Activated T-cell treated with anti-CD3 and anti-CD28 coated beads for 1 hour (primary cell): ENCODE measurements at places on chromosomes 1 and 21.

DNA sequence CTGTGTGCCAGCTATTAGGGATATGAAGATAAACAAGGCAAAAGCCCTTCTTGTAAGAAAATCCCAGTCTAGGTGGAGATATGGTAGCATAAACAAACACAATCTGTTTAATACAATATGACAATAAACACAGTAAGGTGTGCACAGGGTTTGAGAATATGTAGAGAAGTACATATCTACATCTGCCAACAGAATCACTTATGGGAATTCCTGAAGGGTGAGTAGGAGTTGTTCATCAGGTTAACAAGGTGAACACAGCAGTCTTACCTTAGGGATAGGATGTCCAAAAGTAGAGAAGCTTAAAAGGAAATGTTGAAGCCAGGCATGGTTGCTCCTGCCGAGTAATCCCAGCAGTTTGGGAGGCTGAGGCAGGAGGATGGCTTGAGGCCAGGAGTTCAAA is 57.7 kb upstream of the LRRC7 start:
- DNase-seq: no peak

GRCh38 chr1:85237613-85238012 is 21.8 kb downstream of the C1orf52 start:
- DNase-seq: no peak

DNA sequence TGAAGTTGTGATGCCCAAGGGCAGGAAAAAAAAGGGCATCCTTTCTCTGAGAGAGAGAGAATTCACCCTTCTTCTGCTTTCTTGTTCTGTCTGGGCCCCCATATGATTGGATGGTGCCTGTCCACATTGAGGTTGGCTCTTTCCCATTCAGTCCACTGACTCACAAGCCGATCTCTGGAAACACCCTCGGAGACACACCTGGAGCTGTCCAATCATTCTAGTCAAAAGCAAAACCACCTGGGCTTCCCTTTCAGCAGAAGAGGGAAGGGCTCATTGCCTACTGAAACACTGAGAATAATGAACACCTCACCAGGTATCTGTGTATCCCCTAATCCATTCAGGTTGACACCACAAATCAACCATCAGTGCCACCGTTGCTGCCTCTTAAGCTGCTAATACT is 103.7 kb upstream of the GNG12 start:
- DNase-seq: no peak

DNA sequence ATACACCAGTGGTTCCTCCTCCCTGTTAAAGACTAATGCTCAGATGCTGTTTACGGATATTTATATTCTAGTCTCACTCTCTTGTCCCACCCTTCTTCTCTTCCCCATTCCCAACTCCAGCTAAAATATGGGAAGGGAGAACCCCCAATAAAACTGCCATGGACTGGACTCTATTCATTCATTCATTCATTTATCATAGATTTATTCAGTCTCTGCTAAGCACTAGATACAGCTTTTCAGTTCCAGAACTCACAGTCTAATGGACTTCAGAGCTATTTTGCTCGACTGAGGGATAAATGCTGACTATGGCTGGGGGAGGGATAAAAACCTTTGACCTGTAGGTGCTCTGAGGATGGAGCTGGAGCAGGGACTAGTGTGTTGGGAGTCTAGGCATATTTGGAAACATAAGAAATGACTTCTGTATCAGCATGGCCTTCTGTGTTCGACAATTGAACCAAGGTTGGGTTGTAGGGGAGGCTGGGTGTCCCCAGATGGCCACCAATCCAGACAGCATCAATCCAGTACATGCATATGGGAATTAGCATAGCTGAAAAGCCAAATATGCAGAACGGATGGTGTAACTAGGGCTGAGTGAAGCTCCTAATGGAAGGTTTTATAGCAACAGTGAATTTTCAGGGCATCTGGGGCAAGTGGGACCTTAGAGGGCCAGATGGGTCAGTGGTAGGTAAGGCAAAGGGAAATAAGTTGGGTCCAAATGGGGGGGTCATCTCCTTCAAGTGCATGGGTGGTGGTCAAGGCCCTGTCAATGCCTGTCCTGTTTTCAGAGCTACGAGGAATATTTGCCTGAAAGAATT is 4.1 kb downstream of the APOA2 start:
- no peak for DNase-seq

DNA sequence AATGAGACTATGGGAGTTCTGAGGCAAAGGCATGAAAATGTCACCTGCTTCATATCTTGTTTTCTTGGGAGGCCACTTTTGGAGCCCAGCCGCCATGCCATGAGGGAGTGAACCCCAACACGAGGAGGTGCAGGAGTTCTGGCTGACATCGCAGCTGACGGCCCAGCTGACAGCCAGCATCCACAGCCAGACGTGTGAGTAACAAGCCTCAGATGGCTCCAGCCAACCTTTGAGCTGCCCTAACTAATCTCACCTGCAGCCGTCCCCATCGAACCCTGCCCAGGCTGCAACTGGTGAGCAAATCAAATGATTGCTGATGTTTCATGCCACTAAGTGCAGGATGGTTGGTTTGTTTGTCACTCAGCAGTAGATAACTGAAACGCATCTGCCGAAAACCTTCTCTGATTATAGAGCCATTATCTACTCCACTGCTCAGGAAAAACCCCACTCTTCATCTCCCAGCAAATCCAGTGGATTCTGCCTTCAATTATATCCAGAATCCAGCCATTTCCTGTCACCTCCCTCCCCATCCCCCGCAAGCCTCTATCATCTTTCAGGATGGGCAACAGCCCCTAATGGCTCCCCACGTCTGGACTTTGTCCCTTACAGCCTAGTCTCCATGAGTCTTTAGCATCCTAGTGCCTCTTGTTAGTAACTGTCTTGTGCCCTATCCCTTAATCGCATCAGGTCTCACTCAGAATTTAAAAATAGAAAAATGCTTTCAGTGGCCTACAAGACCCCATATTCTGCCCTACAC is 18.5 kb upstream of the RAB4A start:
- DNase-seq: no peak

GRCh38 chr1:233480198-233480597 is 133.7 kb upstream of the KCNK1 start:
- DNase-seq: no peak

- no peak for DNase-seq
Observed at GRCh38 chr1:153842006-153842471, 66.8 kb downstream of the SLC27A3 start.

GRCh38 chr21:44866780-44867179 is 6.7 kb downstream of the PTTG1IP start:
- DNase-seq: no peak

GRCh38 chr1:33905241-33905640 is 41.4 kb downstream of the HMGB4 start:
- DNase-seq: no peak

DNA sequence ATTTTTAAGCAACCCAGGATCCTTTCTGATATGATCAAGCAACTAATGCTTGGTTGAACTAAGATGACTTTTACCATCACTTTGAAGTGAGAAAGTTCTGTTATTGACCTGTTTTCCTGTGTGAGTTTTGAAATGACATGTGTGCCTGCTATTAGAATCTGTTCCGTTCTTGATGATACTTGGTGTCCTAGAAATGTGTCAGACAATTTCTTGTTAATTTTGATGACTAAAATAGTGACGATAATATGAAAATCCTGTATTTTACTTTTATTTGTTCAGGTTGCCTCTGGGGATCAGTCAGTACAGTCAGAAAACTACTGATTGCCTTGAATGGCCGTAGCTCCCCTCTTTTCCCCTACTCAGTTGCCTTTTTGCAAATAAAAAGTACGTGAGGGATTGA is 228.0 kb downstream of the RYR2 start:
- no peak for DNase-seq

GRCh38 chr1:117143172-117143571 is 21.6 kb upstream of the TRIM45 start:
- DNase-seq: no peak

GRCh38 chr1:181149326-181150125 is 61.0 kb downstream of the IER5 start:
- peak; percentile 45 for DNase-seq

- no peak for DNase-seq
Observed at GRCh38 chr1:69982992-69983391, 222.4 kb downstream of the LRRC40 start.

GRCh38 chr1:214506972-214507431 is 44.4 kb downstream of the PTPN14 start:
- DNase-seq: no peak

DNA sequence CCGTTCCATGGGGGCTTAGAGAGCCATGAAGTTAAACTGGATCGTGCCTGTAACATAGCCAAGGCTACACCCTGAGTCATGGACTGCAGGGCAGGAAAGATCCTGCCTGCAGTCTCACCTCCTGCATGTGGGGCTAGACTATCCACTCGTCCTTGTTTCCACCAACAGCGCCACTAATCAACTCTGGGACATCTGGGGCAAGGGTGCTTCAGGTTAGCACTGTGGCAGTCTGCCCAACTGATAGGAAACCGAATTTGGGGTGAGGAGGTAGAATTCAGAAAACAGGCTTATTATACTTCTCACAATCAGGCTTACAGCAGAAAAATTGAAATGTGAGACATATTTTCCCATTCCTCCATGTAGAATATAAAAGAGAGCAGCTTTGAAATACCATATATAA is 85.2 kb upstream of the ADAM30 start:
- DNase-seq: no peak

- no peak for DNase-seq
Observed at GRCh38 chr1:53449021-53449420, 10.2 kb upstream of the DMRTB1 start.

GRCh38 chr1:240598216-240599001 is 13.5 kb downstream of the GREM2 start:
- no peak for DNase-seq

GRCh38 chr1:19199329-19199968 is 10.6 kb downstream of the UBR4 start:
- DNase-seq: no peak

DNA sequence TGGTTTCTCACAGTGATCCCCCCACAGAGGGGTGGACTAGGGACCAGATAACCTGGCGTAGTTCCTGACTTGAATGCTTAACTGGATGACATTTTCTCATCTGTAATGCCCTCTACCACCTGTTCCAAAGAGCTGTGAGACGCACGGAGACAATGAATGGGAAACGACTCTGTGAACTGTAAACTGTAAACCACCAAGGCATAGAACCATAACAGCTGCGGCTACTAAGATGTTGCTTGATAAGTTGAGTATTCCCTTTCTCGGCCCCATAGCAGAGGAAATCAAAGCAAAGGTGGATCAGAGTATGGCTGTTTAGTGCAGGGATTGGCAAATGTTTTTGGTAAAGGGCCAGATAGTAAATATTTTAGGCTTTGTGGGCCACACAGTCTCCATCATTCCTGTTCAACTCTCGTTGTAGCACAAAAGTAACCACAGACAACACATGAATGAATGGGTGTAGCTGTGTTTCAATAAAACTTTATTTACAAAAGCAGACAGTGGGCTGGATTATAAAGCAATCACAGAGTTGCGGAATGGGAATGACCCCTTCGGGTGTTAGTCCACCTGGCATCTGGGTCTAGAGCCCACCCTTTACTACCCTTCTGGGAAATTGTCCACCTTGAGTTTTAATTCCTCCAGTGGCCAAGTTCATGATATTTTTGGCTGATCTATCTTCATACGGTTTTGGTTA is 315.2 kb downstream of the RPS6KC1 start:
- no peak for DNase-seq

- DNase-seq: no peak
Observed at GRCh38 chr1:178594133-178594532, 81.2 kb downstream of the TEX35 start.

DNA sequence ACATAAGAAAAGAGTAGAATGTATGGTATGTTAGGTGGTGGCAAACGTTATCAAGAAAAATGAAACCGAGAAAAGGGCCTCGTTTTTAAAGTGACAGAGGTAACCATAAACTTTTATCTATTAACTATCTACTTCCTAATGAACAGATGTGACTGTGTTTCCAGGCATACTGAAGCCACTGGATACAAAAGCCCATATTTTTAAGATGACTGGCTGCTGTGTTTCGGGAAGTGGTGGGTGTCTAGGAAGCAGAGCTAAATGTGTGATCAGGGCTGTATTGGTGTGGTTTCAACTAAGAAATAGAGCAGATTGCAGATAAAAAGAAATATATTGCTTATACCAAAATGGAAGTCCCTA is 71.8 kb downstream of the CHRM3 start:
- DNase-seq: no peak

DNA sequence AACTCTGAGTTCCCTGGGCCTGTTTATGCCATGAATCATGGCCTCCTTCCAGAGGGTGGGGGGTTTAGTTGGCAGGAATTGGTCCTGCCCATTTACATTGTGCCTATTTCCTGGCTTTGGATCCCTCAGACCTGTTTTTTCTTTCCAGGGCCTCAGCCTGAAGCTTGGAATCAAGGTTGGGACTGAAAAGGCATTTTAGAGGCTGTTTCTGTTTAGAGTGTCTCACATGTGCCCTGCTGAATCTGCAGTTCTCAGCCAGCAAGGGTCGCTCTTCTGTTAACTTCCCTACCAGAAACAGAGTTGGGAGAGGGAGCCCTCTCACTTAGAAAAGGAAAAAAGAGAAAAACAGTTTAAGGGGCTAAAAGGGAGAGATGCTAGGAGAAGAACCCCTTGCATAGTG is 191.1 kb downstream of the PTPRC start:
- DNase-seq: no peak

DNA sequence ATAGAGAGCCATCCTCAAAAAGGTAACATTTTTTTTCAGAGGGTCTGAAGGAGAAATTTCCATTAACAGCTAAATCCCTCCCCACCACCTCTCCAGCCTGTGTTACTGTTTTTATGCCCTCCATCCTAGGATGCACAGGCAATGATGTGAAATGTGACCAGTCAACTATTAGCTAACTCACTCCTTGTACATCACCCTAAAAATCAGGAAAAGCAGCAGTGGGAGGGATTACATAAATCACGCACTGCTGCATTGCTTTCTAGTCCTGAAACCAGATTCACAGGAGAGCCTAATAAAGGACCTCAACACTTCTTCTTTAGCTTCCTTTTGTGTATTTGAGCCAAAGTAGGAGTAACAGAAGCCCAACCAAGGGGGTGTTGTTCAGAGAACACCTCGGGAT is 66.3 kb downstream of the LMO4 start:
- no peak for DNase-seq

DNA sequence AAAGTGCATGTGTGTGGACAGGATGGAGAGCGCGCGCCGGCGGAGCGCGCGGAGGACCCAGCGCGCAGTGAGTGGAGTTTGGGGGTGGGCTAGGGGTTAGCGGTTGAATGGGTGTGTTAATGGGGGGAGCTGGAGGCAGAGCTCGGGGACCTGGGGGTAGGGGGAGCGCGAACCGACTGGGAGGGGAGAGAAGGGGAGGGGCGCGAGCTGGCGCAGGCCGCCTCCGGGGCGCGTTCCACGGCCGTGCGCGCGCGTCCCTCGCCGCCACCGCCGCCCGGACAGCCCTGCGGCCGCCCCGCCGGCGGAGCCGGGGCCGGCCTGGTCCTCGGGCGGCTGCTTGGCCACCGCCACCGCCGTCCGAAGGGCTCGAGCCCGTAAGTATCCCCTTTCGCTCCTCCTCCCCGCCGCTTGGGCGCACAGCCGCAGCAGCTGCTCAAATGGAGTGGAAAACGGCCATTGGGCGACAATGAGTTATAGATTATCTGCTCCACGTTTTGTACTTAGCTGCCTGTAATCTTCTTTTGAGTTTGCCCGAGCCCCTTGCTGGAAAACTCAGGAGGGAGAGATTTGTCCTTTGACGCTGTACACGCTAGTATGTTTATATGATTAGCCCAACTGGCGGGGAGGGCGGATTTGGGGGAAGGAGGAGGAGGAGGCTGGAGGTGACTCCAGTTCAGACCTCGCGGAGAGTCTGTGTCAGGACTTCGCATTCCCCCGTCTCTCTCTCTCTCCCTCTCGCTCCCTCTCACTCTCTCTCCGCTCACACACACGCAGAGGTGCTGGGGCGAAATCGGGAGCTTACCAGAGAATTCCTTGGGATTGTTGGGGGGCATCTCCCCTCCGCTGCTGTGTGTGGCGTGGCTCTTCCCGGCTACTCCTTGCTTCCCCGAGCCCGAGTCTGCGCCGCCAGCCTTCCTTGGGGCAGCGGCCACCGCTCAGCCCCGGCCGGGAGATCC is at the start of gene ADGRL2:
Gene ADGRL2 (plus strand): TSS at position 240 of the 956 bp plus-strand sequence. CDS start 36,051 bp downstream, outside the sequence.
- no peak for DNase-seq
